Posterior cingulate gyrus (tissue), 11 donors: ENCODE measurements at places on chromosomes 3 and 15.

DNA sequence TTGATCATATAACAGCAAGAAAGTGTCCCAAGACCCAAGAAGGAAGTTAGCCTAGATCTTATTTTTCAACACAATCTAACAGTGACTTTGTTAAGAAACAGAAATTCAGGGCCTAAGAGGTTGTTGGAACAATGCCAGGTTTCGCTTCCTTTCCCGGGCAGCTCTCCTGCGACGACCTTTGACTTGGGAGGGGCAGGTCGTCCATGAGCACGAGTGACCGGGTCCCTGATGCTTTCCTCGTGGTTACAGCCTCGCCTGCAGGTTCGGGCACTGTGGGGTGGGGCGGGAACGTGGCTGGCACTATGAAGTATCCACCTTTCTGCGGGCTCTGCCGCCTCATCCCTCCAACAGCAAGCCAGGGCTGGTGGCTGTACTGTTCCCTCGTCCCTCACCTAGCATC, 90.1 kb upstream of the RGMA start:
- DNase-seq = no peak

GRCh38 chr15:74626752-74627692, 11.4 kb downstream of the CLK3 start:
- DNase-seq = peak; percentile 55

- no peak for DNase-seq
These were observed 28.2 kb upstream of the CCDC50 start for GRCh38 chr3:191301017-191301416.

DNA sequence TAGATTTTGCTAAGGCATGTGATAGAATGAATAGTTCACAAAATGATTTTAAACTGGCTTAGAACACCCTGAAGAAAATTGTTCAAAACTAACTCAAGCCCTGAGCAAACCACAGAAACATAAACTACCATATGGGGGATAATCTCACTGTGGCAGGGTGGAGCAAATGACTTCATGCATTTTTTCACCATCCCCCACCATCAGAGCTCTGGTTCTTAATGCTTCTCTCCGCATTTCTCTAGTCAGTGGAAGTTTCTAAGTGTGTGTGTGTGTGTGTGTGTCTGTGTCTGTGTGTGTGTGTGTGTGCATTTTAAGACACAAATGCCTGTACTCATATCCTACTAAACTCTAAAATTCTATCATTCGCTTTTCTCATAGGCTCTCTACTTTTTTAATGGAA, 107.1 kb upstream of the PHLDB2 start:
- DNase-seq = no peak

- no peak for DNase-seq
These were observed 153.8 kb downstream of the EEFSEC start for GRCh38 chr3:128307029-128307633.

GRCh38 chr3:105851176-105851575, 17.6 kb downstream of the CBLB start:
- DNase-seq = no peak

- no peak for DNase-seq
These were observed 59.4 kb downstream of the LDHAL6B start for GRCh38 chr15:59266028-59266427.

- no peak for DNase-seq
These were observed 14.1 kb downstream of the SLMAP start for GRCh38 chr3:57770009-57770827.

- no peak for DNase-seq
These were observed 64.9 kb downstream of the GHSR start for GRCh38 chr3:172383306-172383796.

DNA sequence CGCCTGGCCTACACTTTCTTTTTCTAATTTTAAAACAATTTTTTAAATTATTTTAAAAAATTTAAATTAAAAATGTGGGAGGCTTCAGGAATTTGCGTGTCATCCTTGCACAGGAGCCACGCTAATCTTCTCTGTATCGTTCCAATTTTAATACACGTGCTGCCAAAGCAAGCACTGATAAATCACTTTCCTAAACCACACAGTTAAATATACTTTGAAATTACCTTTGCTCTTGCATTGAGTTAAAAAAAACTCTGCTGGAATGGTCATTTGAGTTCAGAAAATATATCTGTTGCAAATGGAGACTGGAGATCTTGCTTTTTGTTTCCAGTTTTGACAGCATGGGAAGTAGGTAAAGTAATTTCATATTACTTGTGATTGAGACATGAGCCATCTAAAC, 23.6 kb downstream of the GATM start:
- DNase-seq = no peak

DNA sequence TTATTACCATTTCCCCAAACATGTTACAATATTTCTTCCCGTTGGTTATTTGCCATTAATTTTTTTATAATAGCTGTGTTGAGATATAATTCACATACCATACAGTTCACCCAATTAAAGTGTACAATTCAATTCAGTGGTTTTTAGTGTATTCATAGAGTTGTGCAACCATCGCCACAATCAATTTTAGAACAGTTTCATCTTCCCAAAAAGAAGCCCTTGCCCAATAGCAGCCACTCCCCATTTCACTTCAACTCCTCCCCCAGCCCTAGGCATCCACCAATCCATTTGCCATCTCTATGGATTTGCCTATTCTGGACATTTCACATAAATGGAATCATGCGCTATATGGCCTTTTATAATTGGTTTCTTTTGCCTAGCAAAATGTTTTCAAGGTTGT, 225.1 kb downstream of the EPHB1 start:
- DNase-seq = no peak

DNA sequence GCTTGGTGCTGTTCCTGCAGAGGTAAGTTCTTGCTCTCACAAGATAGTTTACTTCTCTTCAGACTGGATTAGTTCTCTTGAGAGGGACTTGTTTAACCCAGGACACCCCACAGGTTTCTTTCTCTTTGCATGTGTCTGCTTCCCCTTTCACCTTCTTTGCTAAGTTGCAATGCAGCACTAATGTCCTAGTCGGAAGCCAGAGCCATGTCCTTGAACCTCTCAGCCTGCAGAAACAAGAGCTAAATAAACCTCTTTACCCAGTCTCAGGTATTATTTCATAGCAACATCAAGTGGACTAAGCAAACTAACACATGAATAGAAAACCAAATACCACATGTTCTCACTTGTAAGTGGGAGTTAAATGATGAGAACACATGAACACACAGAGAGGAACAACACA, 915.2 kb downstream of the NSUN3 start:
- no peak for DNase-seq

GRCh38 chr3:33004961-33005360, 53.5 kb downstream of the CCR4 start:
- no peak for DNase-seq

- DNase-seq = no peak
These were observed 74.0 kb downstream of the SRGAP3 start for GRCh38 chr3:9175421-9175820.

DNA sequence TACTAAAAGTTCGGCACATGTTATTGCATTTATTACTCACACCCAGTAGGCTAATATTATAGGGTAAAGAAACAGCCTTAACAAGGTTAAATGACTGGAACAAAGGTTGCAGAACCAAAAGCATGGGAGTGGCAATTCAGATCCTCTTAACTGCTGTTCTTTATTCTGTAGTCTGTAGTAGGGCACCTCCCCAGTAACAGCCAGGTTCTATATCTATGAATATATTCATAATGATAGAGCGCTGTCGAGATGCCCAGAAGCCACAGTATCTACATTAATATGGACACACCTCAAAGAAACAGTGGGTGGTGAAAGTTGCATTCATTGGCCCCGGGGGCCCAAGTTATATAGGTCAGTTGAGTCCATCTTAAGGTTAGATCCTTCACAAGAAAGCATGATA, 340.9 kb upstream of the THRB start:
- no peak for DNase-seq

- DNase-seq = no peak
These were observed 140.7 kb upstream of the MEF2A start for GRCh38 chr15:99424978-99425656.

DNA sequence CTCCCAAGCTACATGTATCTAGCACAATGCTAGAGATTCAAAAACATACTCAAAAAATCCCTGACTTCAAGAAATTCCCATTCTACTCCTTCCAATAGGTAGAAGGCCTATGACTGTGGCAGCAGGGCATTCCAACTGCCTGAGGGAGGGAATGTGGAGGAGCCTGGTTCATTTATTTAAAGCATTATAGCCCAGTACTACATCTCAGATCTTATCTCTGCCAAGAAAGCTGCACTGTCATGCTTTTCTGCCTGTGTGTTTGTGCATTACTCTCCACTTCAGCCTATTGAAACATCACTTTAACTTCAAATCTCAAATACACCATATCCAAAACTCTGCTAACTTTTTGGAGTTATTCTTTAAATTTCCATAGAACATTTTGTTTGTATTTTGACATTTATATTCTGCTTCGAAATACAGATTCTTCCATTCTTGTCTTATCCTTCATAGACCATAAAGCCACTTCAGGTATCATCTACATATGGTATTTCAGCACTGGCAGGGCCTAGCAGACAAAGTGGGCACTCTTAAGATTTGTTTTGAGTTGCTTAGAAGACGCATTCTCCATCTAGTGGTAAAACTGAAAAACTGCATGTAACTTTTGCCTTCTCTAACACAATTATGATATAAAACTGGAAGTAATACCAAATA, 59.1 kb upstream of the NEDD4 start:
- DNase-seq = no peak

DNA sequence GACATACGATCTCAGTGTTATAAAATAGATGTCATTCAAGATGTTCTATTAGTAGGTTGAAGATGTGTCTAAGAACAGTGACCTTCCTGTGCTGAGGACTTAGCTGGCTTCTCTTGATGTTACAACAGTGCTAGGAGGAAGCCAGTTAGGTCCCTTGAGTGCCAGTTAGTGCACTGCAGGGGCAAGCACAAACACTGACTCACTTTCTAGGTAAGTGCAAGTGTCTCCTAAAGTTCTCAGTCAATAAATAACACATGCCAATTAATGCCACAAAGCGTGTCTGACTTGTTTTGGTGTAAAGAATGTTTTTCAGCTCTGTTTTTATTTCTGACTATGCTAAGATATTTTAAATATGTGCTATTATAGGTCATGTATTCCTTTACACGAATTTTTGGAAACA, 211.8 kb downstream of the NAALADL2 start:
- DNase-seq = no peak

DNA sequence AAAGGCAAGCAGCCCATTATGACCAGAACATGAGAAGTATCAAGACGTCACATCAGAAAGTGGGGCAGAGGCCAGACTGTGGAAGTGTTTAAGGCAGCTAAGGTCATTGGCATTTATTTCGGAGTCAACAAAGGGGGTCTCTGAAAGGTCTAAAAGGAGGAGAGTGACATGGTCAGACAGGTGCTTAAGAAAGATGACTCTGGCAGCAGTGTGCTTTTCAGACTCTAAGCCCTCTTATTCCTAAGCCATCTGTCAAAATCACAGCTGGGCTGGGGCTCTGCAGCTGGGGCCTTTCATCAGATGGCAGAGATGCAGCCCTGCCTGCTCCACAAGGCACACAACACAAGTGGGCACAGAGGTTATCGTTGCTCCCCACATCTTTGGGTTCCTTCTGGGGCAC, 14.0 kb downstream of the FBXL22 start:
- DNase-seq = no peak

- no peak for DNase-seq
These were observed 18.2 kb downstream of the CCR4 start for GRCh38 chr3:32969656-32970055.

DNA sequence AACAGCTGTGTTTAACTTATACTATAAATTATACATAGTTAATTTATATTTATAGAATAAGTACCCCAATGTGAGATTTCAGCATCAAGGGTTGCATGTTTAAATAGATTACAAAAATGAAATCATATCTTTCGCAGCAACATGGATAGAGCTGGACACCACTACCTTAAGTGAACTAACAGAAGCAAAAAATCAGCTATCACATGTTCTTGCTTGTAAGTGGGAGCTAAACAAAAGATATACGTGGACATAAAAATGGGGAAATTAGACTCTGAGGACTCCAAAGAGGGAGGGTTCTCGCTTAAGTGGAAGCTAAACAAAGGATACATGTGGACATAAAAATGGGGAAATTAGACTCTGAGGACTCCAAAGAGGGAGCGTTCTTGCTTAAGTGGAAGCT, 626.5 kb upstream of the DPPA4 start:
- no peak for DNase-seq

- DNase-seq = no peak
These were observed 22.1 kb downstream of the PARL start for GRCh38 chr3:183862610-183863009.

- no peak for DNase-seq
These were observed 203.0 kb downstream of the AKAP13 start for GRCh38 chr15:85583442-85583841.

DNA sequence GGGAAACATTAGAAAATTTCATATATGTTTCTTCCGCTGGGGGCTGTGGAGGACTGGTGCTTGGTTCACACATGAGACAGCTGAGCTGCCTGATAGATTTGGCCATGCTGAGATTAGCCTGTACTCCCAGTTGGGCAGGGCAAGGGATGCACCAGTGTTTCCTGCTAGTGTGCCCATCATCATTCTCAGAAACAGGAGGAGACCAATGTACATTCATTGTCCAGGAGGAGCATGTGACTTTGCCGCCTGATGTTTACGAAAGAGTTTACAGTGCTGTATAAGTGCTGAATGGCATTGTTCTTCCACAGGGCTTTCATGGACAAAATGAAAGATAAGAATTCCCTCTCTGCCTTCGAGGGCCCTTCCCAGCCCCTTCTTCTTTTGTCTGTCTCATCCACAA, 311.1 kb upstream of the THBS1 start:
- DNase-seq = no peak

- no peak for DNase-seq
These were observed 28.2 kb downstream of the NBEAL2 start for GRCh38 chr3:47007482-47008233.

GRCh38 chr3:194472290-194472920, 14.4 kb downstream of the ATP13A3 start:
- no peak for DNase-seq

DNA sequence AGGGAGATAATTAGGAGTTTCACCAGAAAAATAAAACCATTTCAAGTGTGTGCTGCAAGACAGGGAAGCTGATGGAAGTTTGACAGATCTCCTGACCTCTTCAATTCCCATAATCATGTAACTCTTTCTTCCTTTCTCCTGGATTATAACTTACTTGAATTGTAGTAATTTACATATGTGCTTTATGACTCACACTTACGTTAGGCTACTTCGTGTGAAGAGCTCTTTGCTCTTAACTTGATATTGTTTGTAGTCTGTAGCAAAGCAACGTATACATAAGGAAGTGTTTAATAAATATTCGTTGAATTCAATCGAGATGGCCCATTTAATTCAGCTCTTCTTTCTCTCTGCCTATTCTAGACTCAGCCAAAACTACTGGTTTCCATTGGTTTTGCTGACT, 23.5 kb downstream of the ROBO2 start:
- DNase-seq = no peak

GRCh38 chr3:149162007-149162406, 32.6 kb downstream of the HPS3 start:
- DNase-seq = no peak

- DNase-seq = no peak
These were observed 54.6 kb downstream of the CAPN3 start for GRCh38 chr15:42413920-42414319.

GRCh38 chr3:63387568-63387967, 109.5 kb downstream of the SYNPR start:
- no peak for DNase-seq

- DNase-seq = no peak
These were observed 54.5 kb downstream of the KIF9 start for GRCh38 chr3:47228088-47228487.

- no peak for DNase-seq
These were observed 787 bp downstream of the TRPM1 start for GRCh38 chr15:31100738-31101137.
